ENCODE measurements at places on chromosomes 13 and 19. TPM values are rescaled to one million over a fixed set of nuclear protein-coding genes. Genes with fewer than 3 reads are reported as not detected.

The MEIS3 gene
- total RNA-seq = 18.2 TPM

The IPO5 gene
- 46.1 TPM for total RNA-seq

GRCh38 chr19:3800996-3801395, 14.8 kb upstream of the MATK start:
- H3K4me1 ChIP-seq = peaks cover 10% of the 10 kb centered on the region
- peaks cover 10% of the 10 kb centered on the region for H3K27me3 ChIP-seq
- no peak overlapping the region for H3K4me3 ChIP-seq
- no peak for DNase-seq
- H3K36me3 ChIP-seq = no peaks in the 10 kb centered on the region

The IGFL3 gene
- total RNA-seq = not detected

GRCh38 chr13:75687150-75687763, 51.1 kb downstream of the LMO7 start:
- no peaks in the 10 kb centered on the region for H3K27me3 ChIP-seq
- H3K27ac ChIP-seq = no peak overlapping the region
- no peaks in the 10 kb centered on the region for H3K4me1 ChIP-seq
- H3K36me3 ChIP-seq = no peaks in the 10 kb centered on the region
- no peak for DNase-seq

The CAPN12 gene
- 6.1 TPM for total RNA-seq

The ZNF628 gene
- total RNA-seq = 20.4 TPM

DNA sequence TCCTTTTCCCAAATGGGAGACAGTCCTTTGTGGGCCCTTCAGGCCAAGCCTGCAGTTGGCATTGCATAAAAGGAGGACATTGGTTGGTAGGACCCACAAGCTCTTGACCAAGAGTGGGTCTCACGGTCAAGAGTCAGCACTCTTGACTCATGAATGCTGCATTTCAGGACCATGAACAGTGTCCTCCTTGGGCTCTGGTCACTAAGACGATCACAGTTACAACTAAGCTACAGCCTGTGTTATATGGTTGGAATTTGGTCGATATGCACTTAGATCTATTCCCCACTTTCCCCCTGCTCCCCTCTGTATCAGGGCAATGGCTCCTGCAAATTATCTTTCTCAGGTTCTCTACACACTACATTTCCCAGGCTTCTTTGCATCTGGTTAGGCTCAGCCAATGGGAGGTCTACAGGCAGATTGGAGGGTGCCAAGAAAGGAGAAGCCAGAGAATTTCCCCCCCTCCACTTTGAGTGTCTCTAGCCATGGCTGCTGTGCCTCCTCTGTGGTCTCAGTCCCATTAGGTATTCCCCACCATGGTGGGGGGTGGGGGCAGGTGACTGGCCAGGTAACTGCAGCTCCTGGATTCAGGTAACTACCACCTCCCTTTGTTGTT, 3.1 kb upstream of the OLFM2 start:
- H3K4me1 ChIP-seq = peaks cover 12% of the 10 kb centered on the region
- no peaks in the 10 kb centered on the region for H3K36me3 ChIP-seq
- no peak overlapping the region for H3K4me3 ChIP-seq
- no peak overlapping the region for H3K27ac ChIP-seq

DNA sequence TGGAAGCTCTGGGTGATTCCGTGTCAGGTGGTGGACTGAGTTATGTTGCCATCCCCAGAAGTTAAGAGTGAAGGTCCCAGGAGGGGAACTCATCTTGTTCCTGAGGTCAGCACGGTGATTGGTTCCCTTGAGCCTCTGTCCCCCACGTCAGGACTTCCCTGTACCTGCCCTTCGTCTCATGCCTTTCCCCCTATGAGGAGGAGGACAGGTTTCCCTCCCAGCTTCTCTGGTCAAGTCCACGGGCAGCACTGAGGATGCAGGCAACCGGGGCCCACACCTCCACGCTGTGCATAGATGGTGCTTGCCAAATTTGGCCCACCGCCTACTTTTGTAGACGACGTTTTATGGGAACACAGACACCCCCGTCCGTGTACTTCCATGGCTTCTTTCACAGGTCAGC, 42.7 kb downstream of the TEX29 start:
- no peak for DNase-seq
- H3K27me3 ChIP-seq = no peaks in the 10 kb centered on the region
- no peak overlapping the region for H3K4me3 ChIP-seq
- no peak overlapping the region for H3K27ac ChIP-seq
- H3K4me1 ChIP-seq = no peaks in the 10 kb centered on the region

The LIG4 gene
- total RNA-seq = 9.1 TPM

- no peaks in the 10 kb centered on the region for H3K27me3 ChIP-seq
- DNase-seq = no peak
- H3K36me3 ChIP-seq = no peaks in the 10 kb centered on the region
- H3K27ac ChIP-seq = no peak overlapping the region
Measured at GRCh38 chr13:33725340-33725739, 92.6 kb upstream of the RFC3 start.

DNA sequence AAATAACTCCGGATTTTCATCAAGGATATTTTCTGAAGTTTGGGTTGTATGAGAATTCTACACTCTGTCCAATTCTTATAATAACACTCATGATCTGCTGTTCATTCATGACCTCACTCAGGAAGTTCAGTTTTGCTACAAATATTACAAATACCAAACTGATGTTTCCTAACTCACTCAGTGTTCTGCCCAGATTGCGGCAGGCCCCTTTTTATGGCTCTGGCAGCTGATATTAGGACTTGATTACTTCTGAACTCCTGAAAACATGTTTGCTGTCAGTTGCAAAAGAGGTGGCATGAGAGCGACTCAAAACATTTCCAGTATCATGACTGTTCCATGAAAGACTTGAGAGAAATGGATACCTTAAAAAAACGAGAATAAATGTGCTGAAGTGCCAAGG, 188.0 kb downstream of the RGCC start:
- DNase-seq = no peak
- H3K4me3 ChIP-seq = no peak overlapping the region
- no peaks in the 10 kb centered on the region for H3K27me3 ChIP-seq
- no peak overlapping the region for H3K27ac ChIP-seq

GRCh38 chr19:17256130-17256529, 8.4 kb downstream of the USHBP1 start:
- DNase-seq = no peak
- no peaks in the 10 kb centered on the region for H3K36me3 ChIP-seq
- no peaks in the 10 kb centered on the region for H3K4me1 ChIP-seq
- H3K27me3 ChIP-seq = no peaks in the 10 kb centered on the region
- H3K4me3 ChIP-seq = no peak overlapping the region

DNA sequence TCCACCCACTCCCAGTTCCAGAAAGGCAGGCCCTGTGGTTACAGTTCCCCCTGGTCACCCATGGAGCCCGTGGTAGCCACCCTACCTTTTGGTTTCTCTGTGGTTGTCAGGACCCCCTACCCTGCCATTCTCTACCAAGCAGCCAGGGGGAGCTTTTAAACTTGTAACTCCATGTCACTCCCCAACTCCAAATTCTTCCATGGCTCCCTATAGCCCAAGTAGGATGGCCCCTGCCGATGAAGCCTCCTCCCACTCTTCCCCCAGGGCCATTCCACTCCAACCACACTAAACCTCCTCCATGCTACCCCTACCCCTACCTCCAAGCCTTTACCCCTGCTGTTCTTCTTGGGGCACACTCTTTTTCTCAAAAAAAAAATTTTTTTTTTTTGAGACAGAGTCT, 2.2 kb downstream of the S1PR2 start:
- peaks cover 9% of the 10 kb centered on the region for H3K4me1 ChIP-seq
- no peaks in the 10 kb centered on the region for H3K27me3 ChIP-seq
- no peaks in the 10 kb centered on the region for H3K36me3 ChIP-seq

The GCDH gene
- total RNA-seq = 33.8 TPM

GRCh38 chr19:7808108-7808507, 21.9 kb upstream of the EVI5L start:
- no peak overlapping the region for H3K27ac ChIP-seq
- H3K36me3 ChIP-seq = no peaks in the 10 kb centered on the region
- no peaks in the 10 kb centered on the region for H3K27me3 ChIP-seq
- no peaks in the 10 kb centered on the region for H3K4me1 ChIP-seq

The TMEM59L gene
- 1.7 TPM for total RNA-seq

The GPR4 gene
- 3.4 TPM for total RNA-seq

The RNF17 gene
- not detected for total RNA-seq

- H3K4me3 ChIP-seq = no peak overlapping the region
- peak overlapping the region; percentile 30 for H3K27ac ChIP-seq
- DNase-seq = no peak
- H3K36me3 ChIP-seq = no peaks in the 10 kb centered on the region
- no peaks in the 10 kb centered on the region for H3K27me3 ChIP-seq
- peaks cover 10% of the 10 kb centered on the region for H3K4me1 ChIP-seq
Measured at GRCh38 chr19:11552666-11553372, 6.2 kb downstream of the ELOF1 start.

DNA sequence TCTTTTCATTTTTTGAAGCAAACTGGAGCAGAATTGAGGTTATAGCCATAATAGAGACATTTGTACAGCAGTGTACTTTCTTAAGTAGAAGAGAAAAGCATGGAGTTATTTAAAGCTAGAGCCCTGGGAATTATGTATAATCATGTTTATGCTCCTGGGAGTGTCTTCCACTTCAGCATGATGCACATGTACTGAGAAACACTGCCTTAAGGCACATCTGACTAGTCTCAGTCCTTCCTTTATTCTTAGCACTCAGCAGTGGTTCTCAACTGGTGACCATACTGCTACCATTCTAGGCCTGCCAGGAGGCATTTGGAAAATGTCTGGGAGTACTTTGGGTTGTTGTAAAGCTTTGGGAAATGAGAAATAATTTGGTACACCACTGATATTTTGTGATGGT, 45.8 kb downstream of the VWA8 start:
- no peaks in the 10 kb centered on the region for H3K36me3 ChIP-seq
- no peak for DNase-seq
- no peak overlapping the region for H3K4me3 ChIP-seq
- H3K27me3 ChIP-seq = no peaks in the 10 kb centered on the region
